NCI-H524 (cell line): ENCODE measurements at places on chromosomes 2 and 18.
A peak's percentile ranks its signal among the peaks of the same experiment; 100 is the strongest.

GRCh38 chr2:166892397-166892796 is 4.1 kb downstream of the XIRP2 start:
- DNase-seq = no peak

GRCh38 chr2:147630585-147630984 is 214.2 kb upstream of the ACVR2A start:
- DNase-seq = no peak

GRCh38 chr2:145221516-145221915 is 701.6 kb upstream of the ZEB2 start:
- DNase-seq = no peak

DNA sequence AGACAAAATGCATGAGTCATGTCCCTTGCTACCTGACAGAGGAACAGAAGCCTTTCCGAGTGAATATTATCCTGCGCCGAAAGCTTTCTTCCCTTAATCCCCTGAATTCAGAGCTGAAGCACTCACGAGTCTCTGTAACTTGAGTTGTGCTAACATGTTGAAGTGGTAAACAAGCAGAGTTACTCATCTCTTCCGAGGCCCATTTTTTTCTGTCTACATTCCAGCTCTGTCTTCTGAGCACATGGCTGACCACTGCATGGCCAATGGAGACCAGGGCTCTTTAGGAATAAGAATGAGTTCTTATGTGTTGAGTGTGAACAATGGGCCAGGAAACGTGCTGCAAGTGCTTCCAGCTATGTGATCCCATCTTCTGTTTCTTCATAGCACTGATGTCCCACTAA is 73.1 kb upstream of the PID1 start:
- no peak for DNase-seq

- DNase-seq = peak; percentile 69
Measured at GRCh38 chr18:59079264-59079663, 60.4 kb upstream of the SEC11C start.

GRCh38 chr2:38978296-38978903 is 88.7 kb downstream of the ARHGEF33 start:
- DNase-seq = no peak
